HCT116 (cell line): ENCODE measurements at places on chromosomes 6 and 20. TPM values are rescaled to one million over a fixed set of nuclear protein-coding genes. Genes with fewer than 3 reads are reported as not detected.

DNA sequence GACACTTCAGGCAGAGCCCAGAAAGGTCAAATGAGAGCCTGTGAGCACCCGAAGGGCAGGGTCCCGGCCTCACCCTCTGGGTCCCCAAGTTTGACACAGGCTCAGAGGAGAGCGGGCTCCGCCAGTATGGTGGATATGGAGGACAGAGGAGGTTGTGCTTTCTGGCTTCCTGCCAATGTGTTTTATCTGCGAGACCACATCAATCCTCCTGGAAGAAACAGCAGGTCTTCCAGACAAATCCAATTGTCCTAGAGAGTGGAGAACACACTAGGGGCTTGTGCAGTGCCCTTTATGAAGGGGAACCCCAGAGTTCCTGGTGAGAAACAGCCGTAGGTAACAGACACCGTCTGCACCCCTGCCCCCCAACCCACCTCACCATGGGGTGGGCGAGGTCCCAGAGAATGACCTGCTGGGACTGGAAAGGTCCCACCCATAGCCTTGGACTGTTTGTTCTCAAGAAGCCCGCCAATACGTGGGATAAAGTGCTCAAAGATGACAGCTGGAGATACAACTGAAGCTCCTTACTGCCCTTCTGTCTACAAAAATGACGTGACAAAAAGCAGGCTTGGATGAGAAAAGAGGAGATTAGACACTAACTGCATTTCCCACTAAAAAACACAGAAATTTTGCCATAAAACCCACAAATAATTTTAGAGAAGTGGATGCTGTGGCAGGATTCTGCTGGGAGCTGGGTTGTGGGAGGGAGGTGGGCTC lies 23.9 kb upstream of the SSTR4 start:
- DNase-seq = no peak

The GSTA2 gene
- total RNA-seq = not detected

The DACT2 gene
- total RNA-seq = not detected

The CRISP2 gene
- total RNA-seq = not detected

DNA sequence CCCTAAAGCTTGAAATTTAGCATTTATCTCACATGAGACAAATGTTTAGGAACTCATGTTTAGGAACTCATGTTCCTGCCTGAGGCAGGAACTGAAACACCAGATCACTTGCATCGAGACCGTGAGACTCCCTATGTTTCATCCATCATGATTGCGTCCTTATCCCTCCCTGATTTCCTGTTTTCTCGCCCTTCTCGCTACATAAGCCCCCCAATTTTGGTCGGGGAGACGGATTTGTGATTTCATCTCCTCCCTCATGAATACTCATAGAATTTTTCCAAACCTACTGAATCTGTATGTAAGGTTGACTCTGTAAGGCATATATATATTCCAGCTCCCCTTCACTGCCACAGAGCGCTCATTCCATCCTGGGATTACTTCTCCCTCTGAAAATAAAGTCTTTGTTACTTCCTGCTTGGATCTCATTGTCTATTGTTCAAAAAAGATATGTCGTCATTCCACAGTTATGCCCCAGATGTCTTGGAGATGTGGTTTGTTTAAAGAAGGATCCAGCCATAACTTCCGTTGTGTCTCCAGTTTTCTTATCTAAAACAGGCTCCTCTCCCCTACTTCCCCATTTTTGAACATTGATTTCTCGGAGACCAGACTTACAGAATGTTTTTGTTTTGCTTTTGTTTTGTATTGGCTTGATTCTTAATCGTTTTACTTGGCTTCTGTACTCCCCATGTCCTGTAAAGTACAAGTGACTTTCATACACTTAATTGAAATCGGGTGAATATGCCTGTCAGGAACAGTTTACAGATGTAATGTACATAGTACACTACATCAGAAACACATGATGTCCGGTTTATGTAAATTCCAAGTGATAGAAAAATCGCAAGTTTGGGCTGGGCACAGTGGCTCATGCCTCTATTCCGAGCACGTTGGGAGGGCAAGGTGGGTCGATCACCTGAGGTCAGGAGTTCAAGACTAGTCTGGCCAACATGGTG lies 118.7 kb downstream of the HFE start:
- peak; percentile 74 for DNase-seq

GRCh38 chr20:63071541-63072181 lies 64.9 kb upstream of the BHLHE23 start:
- no peak for DNase-seq

The TBX18 gene
- total RNA-seq = 14.4 TPM

The CSNK2A1 gene
- total RNA-seq = 284 TPM

GRCh38 chr6:37168811-37169495 lies 999 bp upstream of the PIM1 start:
- no peak for DNase-seq

The RTF2 gene
- total RNA-seq = 73.8 TPM

GRCh38 chr6:157525918-157526425 lies 145.0 kb downstream of the ZDHHC14 start:
- no peak for DNase-seq

- DNase-seq = no peak
Observed at GRCh38 chr20:53092772-53093300, 120.7 kb downstream of the TSHZ2 start.

The ADAM33 gene
- total RNA-seq = not detected

- DNase-seq = no peak
Observed at GRCh38 chr6:45423111-45423823, 45.5 kb upstream of the SUPT3H start.

DNA sequence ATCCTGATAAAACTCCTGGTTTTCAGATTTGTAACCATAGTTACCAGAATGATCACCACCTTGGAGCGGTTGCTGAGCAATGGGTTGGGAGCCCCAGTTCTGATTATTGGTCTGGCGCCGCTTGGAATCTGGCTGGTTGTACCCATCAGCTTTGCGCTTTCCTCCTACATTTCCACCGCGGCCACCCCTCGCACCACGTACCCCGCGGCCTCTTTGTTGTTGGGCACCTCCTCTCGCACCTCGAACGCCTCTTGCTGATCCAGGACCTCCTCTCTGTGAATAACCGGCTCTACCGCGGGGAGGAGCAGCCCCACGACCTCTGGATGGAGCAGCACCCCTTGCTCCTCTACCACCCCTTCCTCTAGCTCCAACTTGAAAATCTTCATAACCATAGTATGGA lies 21.1 kb upstream of the SNX14 start:
- no peak for DNase-seq

The PGC gene
- 1.2 TPM for total RNA-seq

The CGA gene
- not detected for total RNA-seq

The RBPJL gene
- not detected for total RNA-seq

GRCh38 chr6:44228433-44228832 lies 5.0 kb downstream of the SLC29A1 start:
- no peak for DNase-seq

DNA sequence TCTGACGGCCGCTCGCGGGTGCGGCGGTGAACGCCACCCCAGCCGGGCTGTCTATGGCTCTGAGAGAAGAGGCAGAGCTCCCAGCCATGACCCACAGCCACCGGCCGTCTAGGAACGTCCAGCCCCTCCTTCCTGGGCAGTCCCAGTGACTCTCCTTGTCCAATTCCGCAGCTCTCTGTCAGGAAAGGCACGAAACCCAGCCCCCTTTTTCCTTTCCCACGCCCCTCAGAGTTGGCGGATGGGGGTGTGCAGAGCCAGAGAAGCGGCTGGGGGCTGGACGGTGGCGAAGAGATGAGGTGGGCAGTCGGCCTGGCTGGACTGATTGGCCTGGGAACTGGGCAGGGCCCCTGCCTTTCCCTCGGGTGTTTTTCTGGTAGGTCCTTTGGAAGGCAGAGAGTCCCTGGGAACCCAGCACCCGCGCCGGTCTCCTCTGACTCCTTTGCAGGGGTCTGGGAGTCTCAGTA lies 1.5 kb downstream of the EBF4 start:
- no peak for DNase-seq

The SEMG1 gene
- total RNA-seq = not detected

GRCh38 chr6:156909212-156910010 lies 132.2 kb downstream of the ARID1B start:
- DNase-seq = no peak

- DNase-seq = no peak
Observed at GRCh38 chr20:25859649-25860530, 163.2 kb upstream of the ZNF337 start.

DNA sequence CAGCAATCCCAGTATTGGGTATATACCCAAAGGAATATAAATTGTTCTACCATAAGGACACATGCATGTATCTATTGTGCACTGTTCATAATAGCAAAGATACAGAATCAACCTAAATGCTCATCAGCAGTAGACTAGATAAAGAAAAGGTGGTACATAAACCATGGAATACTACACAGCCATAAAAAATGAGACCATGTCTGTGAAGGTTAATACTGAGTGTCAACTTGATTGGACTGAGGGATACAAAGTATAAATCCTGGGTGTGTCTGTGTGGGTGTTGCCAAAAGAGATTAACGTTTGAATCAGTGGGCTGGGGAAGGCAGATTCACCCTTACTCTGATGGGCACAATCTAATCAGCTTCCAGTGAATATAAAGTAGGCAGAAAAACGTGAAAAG lies 86.9 kb downstream of the MAN1A1 start:
- DNase-seq = no peak

The FOXS1 gene
- not detected for total RNA-seq

DNA sequence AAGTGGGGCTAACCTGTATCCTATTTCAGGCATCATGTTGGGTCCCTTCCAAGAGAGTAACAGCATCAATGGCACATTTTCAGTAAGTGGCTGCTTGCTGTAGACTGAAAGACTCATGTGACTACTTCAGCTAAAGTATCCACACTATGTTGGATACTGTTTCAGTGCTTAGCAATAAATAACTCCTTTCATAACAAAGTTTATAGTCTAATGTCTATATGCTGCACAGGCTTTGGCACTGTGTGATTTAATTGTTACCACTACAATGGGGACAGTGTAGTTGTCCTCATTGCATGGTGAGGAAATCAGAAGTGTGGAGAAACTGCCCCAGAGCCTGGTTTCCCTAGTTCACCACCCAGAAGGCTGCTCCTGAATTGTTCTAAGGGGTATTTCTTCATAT lies 318.0 kb upstream of the PTCHD4 start:
- DNase-seq = no peak

DNA sequence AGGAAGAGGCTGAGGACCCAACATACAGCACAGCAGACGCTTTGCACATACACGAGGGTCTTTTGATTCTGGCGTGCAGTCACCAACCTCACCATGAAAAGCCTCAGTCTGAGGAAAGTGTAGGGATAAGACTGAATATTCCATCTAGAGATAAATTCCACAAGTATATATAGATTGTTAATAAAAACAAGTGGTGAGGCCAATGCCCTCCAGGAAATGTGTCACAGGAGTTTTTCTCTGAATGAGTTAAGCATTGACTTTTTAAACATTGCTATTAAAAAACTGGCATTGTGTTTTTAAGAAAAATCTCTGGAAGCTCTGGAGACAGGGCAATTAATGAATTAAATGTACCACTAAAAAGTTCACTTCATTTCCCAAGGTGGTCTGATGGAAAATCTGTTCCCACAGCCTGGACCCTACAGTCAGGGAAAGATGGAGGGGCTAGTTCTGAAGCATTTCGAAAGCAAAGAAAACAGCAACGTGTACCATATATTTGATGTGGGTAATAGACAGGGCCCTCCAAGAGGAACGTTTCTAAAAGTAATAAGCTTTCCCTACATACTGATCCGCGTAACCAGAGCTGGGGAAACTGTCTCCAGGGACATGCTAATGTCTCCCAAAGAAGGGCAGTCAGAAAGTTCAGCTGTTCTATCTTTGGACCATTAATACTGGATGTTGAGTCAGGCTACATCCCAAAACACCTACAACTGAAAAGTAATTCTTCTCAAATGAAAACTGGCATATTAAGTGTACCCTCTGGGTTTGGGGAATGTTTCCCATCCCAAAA lies 301.1 kb downstream of the FOXC1 start:
- DNase-seq = no peak

- DNase-seq = no peak
Observed at GRCh38 chr20:22449188-22449973, 135.0 kb downstream of the FOXA2 start.

- DNase-seq = no peak
Observed at GRCh38 chr6:43728586-43728985, 41.0 kb upstream of the MRPS18A start.

- DNase-seq = no peak
Observed at GRCh38 chr6:52221302-52221701, 23.0 kb downstream of the IL17F start.

- DNase-seq = no peak
Observed at GRCh38 chr6:16302721-16303552, 64.5 kb downstream of the GMPR start.

DNA sequence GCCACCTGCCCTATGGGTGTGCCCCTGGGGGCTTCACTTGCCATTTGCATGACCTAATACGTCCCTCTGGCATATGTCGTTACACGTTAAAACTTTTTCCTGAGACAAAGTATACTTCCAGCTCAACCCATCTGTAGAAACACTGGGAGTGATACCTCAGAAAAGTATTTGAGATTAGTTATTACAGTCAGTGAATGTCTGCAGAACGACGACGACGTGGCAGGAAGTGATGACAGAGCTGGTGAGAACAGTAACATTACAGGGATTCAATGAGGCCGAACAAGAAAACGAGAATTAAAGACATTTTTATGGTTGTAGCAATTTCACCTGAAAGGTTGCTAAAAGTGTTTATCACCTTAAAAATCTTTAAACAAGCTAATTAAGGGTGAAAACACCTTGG lies 40.2 kb downstream of the SASH1 start:
- DNase-seq = no peak

DNA sequence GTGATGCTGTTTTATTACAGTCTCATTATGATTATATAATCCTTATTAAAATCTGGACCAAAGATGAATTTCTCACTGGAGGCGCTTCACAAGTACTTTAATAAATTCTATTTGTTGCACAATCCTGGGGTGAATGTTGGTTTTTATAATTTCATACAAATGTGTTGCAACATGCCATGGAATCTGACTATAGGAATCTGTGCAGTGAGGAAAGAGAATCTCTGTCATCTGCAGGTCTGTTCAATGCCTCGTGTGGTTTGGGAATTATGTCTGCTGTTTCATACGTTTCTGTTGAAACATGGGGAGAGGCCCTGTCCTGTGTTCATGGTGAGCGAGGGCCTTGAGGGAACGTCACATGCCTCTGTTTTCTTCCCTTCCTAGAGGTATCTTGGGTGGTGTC lies 277.3 kb downstream of the CDH4 start:
- no peak for DNase-seq

DNA sequence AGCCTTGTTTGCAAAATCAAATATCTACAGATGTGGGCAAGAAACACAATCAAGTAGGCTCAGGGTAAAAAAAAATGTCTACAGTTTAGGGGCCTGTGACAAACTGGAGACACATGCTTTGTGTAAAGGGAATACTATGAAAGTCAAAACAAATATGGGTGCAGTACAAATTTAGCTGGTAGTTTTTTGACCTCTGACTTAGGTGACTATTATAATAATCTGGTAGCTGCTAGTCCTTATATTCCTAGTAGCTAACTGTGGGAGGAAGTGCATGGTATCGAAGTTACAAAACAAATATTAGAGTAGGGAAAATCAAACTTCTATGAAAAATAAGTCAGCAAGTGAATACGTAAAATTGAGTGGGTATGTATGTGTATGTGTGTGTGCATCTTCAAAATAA lies 35.4 kb downstream of the CYP24A1 start:
- DNase-seq = no peak

- DNase-seq = no peak
Observed at GRCh38 chr6:138857775-138858174, 61.9 kb downstream of the ECT2L start.
